ENCODE measurements at places on chromosomes 5 and 9.
A peak's percentile ranks its signal among the peaks of the same experiment; 100 is the strongest.

DNA sequence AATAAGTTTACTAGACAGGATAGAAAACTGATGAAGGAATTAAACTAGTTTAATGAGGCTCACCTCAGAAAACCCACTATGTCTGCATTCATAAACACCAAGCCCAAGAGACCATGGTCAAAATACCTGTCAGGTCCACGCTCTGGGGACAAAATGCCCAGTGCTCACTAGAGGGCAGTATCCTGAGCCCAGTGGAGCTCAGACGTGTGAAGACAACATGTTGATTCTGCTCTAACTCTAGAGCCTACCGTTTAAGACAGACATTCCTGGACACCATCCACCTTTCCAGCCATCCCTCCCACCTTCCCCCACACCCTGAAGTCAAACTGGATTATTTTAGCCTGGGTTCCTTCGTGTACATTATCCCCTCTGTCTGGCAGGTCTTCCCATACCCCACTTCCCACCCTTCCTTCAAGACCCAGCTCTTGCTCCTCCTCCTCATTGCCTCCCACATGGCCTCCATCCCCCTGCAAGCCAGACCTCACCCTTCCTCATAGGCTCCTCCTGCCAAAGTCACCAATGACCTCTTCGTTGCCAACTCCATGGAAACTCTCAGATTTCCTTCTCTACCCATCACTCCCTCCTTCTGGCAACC is 142.3 kb upstream of the FSTL4 start:
- no peak for DNase-seq

- peak; percentile 33 for DNase-seq
Measured at GRCh38 chr5:73447530-73448462, 781 bp downstream of the FOXD1 start.

DNA sequence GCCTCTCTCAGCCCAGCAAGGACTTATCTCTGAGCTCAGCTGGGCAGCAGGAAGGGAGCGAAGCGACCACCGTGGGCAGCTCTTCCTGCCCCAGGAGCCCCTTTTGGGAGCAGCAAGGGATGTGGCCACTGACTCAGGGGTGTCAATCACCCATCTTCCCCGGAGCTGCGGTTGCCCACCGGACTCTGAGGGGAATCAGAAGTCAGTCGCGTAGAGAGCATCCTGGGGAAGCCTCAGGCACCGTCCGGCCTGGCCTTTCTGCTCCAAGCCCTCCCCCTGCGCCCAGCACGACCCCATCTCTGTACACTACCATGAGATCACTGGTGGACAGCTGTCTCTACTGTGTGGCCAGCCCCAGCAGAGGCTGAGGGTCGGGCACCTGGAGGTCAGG is 24.6 kb downstream of the GFI1B start:
- DNase-seq = no peak

DNA sequence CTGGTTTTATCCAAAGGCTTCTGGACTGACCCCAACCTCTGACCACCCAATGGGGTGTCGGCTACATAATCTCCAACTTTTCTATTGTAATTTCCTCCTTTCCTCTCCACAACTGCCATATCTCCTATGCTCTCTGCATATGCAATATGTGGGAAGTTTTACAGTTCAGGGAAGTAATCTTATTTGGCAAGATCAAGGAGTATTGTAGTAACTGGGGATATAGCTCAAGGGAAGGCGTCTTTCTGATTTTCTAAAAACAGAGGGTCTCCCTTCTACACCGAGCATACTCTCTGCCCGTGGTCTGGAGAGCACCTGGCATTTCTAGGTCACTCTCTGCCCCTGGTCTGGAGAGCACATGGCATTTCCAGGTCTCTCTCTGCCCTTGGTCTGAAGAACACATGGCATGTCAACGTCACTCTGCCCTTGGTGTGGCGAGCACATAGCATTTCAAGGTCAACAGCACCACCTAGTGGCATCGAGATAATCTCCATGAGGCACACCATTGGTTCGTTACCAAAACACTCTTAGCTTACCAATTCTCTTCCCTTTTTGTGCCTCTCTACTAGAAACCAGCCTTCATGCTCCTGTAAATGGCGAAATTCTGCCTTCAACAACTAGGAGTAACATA is 616.4 kb upstream of the NUDT12 start:
- DNase-seq = no peak

DNA sequence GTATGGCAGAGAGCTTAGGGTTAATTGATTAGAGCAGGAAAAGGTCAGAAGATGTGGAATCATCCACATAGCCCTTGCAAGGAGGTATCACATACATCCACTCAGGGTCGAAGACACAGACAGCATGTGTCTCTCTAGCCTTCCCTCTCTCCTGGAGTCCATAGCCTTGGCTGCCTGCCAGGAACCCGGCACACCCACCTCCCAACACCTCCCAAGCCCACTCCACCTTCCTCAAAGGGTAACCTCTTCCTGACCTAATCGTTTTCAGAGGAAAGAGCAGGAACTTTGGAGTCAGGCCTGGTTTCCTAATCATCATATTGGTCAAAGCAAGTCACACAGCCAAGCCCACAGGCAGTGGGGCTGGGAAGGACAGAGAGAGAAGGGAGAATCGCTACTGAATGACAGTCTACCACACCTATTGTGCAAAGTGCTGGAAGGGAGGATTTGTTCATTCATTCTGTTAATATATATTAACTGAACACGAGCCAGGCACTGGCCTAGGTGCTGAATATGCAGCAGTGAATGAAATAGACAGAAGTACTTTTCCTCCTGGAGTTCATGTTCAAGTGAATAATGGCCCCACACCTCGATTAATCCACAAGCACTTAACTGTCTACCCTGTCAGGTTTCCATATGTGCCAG is 107.8 kb downstream of the KCNIP1 start:
- peak; percentile 2 for DNase-seq

GRCh38 chr5:175466700-175467318 is 11.6 kb upstream of the SFXN1 start:
- no peak for DNase-seq

- DNase-seq = no peak
Measured at GRCh38 chr9:83327323-83327722, 210.9 kb downstream of the FRMD3 start.

GRCh38 chr5:67030289-67031056 is 166.1 kb downstream of the CD180 start:
- no peak for DNase-seq

DNA sequence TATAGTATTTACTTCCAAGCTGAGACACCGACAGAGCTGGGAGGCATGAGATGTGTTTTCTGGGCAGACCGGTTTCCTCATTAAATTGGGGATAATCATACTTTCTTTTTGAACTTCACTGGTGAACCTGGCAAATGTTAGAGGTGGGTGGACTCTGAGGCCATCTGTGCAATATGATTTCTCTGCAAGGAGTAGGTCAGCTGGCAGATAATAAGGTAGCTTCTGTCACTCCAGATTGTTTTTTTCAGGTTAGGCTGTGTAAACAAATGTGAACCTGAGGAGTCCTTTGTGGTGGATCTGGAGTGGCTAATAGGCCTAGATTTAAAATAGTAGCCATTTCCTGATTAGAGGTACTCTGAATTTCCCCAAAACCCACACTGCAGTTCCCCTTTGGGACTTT is 75.4 kb upstream of the S1PR3 start:
- peak; percentile 9 for DNase-seq

- DNase-seq = no peak
Measured at GRCh38 chr9:104633976-104634520, 16.0 kb upstream of the OR13C9 start.

- no peak for DNase-seq
Measured at GRCh38 chr5:132261881-132262845, 4.7 kb downstream of the PDLIM4 start.

DNA sequence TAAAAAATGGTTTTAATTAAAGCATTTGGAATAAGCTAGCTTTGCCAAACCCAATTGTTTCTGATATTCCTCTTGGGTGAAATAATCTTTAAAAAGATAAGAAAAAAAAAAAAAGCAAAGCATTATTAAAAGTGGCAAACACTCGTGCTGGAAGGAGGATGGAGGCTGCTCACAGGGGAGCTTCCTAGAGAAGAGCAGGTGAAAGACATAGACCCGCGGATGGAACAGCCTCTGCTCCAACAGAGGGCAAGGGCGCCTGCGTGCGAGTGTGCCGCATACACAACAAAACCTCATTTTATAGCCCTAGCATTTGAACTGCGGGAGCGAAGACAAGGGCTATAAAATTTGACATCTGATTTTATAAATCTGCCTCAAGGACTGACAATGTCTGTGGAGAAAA is 33.4 kb upstream of the SLC25A51 start:
- no peak for DNase-seq

DNA sequence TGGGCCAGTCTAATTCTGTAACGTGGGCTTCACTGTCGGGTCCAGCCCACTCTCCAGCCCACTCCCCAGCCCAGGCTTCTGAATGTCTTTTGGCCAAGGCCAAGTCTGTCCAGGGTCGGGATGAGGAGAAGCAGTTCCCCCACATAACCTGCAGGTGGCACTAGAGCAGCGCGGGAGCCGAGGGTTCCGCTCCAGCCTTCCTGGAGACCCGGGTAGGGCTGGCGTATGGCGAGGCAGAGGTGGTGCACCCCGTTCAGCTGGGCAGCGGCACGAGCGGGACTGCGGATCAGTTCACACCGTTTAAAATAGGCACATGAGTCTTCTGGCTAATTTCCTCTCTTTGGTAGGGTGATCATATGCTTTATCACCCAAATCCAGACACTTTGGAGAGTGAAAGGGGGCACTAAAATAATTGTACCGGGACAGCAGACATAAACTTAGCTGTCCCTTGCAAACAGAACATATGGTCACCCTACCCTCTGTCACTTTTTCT is 185.9 kb downstream of the MSX2 start:
- DNase-seq = peak; percentile 18

- no peak for DNase-seq
Measured at GRCh38 chr9:104200456-104200994, 106.4 kb downstream of the SMC2 start.

- DNase-seq = peak; percentile 38
Measured at GRCh38 chr5:110625376-110625999, 101.0 kb downstream of the TMEM232 start.

DNA sequence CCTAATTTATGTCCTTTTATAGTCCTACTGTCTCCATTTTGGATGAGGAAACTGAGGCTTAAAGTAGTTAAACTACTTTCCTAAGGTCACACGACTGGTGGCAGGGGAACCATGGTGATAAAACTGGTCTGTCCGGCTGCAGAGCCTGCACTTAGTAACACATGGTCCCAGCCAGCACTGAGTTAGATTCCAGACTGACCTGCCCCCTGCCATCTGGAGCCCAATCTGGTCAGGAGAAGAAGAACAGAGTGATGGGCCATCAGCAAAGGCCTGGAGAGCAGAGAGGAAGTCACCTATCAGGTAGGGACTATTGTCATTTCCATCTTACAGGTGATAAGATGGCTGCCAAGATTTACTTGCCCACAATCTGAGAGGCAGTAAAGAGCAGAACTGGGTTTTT is 86.6 kb upstream of the SLC25A48 start:
- DNase-seq = no peak

DNA sequence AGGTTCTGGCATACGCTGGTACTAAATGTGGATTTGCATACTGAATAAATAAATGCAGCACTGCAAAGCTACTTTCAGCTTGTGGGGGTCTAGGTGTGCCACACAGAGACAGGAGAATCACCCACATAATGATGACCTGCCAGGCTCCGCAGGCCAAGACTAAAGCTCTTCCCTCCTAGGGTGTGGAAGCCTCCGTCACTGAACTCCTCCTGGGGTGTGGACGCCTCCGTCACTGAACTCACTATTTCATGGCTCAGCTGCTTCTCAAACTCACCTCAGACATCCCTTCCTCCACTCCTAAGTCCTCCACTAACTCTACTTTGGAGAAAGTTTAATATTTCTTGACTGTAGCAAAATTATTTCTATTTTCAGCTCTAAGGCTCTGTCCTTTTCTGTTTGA is 65.3 kb upstream of the GOLPH3 start:
- no peak for DNase-seq

GRCh38 chr5:128881502-128882018 is 83.7 kb upstream of the SLC27A6 start:
- DNase-seq = no peak

DNA sequence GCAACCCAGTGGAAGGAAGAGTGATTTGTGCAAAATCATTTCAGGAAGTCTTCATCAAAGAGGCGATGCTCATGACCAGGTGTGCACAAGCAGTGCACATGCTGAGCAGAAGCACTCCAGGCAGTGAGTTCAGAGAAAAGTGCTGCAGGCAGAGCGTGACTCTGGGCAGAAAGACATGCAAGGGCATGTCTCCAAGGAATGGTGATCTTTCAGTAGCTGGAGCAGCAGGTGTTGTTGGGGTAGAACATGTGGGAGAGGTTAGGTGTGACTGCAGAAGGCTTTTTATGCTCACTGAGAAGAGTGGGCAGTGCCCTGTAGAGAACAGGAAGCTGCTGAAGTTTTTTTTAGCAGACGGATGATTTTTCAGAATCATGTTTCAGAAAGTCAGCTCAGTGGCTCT is 545.4 kb upstream of the TLE4 start:
- peak; percentile 16 for DNase-seq

DNA sequence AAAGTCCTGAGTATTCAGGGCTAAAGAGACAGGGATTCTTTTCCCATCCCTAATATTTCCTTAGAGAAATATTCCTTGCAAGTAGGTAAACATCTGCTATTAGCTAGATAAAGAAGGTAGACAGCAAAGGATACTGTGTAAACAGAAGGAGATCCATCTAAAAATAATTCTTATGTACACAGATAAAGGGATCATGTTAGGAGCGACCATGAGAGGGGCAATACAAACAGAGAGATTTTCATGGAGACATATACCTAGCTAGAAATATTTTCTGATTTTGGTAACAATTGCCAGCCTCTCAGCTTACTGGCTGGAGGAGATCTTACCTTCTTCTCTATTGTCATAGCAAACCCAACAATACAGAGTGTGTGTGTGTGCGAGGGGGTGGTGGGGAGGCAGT is 184.6 kb upstream of the DMAC1 start:
- DNase-seq = no peak

GRCh38 chr9:89528540-89528939 is 30.6 kb upstream of the SEMA4D start:
- no peak for DNase-seq

GRCh38 chr5:98121036-98121936 is 652.2 kb upstream of the RGMB start:
- DNase-seq = no peak

DNA sequence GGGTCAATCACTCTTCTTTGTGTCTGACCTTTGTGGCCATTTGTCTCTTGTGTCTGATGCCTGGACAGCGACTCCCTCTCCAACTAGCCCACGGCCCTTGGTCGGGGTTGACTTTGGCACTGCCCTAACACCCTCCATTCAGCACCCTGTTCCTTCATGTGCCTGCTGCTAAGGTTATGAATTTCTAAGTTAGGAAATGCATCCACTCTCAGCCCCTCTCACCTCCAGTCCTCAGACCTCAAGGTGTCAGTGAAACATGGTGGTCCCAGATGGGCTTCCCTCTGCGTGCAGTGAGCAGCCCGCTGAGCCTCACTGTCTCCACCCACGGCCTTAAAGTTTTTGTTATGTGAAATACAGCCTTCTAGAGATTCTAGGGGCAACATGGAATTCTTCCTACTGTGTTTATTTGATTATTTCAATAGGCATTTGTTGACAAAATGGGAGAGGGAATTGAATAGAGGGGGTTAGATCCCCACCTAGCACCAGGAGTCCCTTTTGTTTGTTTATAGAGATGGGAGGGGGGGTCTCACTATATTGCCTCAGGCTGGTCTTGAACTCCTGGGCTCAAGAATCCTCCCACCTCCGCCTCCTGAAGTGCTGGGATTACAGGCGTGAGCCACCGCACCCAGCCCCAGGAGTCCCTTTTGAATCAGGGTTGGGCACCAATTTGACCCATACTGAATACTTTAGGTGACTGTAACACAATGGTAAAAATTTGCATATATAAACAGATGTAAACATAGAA is 1.6 kb upstream of the GLIPR2 start:
- no peak for DNase-seq
